Progenitor cell of endocrine pancreas (in vitro differentiated cells): ENCODE measurements at places on chromosomes 5 and 9.

- DNase-seq = no peak
Measured at GRCh38 chr5:14414007-14414406, 167.6 kb upstream of the OTULINL start.

GRCh38 chr9:101324245-101324804, 60.5 kb downstream of the BAAT start:
- no peak for DNase-seq

DNA sequence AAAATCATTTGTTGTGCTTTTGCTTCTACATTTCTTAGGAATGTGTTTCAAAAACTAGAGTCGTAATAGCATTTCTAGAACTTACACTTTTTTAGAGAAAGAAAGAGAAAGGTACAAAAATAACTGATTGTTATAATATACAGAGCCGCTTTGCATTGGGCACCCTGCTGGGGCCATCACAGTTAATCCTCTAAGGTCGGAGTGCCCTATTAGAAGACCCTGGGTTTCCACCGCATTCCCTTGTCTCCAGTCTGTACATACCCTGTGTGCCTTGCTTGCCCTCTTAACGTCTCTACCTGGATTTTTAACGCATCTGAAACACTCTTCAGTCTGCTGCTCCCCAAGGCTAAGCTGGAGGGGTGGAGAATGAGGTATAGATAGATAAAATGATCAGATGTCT, 1.3 kb downstream of the MARVELD2 start:
- no peak for DNase-seq

DNA sequence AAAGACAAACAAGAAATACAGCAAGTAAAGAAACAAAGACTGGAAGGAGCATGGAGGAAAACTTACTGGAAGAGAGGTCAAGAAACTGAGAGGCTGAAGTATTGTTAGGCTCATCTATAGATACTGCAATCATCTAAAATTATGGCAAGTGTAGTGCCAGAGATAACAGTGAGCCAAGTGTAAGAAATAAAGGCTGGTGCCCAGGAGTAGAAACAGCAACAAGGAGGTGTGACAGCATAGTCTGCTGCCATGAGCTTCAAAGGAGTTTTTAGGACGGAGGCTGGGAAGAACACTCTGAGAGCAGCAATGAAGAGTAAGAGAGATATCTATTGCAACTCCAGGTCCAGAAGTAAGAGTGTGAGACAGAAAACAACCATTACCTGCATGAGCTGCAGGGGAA, 60.5 kb downstream of the MEGF9 start:
- DNase-seq = no peak

DNA sequence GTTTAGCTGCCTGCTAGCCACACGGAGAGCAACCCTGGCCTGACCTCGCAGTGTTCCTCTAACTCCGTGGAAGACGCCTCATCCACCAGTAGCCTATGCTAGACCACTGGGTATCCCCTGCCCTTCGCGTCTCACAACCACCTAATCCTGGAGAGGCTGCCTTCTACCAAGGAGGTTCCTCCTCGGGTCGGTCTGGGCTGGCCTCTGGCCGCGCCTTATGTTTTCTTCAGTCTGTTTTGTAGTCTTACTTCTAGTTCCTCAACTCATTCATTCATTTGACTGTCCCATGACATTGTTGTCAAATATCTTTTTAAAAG, 1.6 kb upstream of the TPM2 start:
- DNase-seq = no peak

DNA sequence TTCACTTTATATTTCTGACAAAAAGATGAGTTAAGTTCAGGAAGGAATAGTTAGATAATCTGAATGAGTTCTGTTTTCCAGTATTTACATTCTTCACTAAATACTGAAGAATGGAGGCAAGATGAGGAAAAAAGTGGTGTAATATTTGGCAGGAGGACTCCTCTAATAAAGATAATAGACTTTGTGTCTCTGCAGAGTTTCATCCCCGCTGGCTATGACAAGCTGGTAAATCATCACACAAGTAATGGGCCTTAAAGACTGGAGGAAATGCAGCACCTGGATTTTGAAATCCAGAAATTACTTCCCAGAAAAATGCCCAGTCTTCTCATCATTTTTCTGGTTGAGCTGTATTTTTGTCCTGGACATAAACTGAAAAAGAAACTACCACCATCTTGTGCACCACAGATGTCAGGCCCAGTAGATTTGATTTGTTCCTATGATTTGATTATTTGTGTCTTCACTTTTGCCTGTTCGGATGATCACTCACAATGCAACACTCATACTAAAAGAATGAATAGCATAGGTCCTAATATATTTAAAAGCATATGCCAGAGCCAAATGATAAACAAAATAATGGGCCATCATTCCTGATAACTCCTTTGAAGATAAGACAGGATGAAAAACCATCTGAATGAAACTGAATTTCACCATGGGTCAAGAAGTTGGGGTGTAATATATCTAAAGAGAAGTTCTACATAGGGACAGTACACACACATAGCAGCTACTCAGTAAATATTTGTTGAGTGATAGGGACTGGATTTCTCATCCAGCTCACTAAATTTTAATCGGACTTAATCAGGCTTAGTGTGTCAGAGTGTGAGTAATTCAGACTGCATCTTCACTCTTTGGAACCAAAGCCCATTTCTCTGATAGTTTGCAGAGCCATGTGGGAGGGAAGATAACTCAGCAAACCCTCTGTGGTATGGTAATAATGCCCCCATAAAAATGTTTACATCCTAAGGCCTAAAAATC, 200.5 kb downstream of the HINT1 start:
- no peak for DNase-seq

DNA sequence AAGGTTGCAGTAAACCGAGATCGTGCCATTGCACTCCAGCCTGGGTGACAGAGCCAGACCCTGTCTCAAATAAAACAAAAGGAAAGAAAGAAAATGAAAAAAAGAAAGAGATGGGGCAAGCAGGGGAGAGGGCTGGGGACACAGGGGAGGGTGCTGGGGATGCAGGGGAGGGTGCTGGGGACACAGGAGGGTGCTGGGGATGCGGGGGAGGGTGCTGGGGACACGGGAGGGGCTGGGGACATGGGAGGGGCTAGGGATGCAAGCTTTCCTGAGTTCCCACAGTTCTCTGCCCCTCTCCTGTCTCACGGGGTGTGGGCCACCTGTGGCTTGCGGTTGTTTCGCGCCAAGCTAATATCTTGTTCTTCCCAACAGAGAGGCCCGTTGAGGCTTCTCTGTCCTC, 7.2 kb downstream of the PDCD6 start:
- DNase-seq = no peak

DNA sequence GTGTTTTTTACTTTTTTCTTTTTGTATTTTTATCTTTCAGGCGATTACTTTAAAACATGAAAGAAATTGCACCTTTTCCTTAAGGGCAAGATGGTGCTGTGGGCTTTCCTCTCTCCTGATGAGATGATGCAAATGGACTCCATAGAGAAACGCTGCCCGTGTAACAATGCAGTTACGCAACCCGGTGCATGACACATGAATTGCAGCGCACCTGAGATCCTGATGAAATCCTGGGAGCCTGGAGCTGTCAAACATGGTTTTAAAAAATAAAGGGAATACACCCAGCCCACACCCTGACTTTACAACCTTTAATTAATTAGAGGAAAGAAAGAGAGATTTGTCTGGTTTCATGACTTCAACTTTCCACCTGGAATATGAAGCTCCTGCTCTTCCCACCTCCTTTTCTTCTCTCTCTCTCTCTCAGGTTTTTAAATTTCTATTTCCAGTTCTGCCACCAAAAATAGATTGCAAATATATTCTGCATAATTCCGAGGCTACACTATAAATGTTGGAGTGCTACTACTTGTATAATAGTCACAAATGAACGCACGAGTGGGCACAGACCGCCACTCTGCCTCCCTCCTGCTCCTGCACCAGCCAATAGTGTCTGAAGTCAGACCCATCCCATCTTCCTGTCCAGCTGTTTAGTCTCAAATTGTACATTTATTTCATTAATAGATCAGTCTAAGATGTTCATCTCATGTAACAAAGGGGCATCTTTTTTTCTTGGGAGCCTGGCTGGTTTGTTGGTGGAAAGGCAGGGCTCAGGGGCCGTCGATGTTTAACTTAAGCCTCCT, 179.1 kb downstream of the AUH start:
- DNase-seq = no peak

DNA sequence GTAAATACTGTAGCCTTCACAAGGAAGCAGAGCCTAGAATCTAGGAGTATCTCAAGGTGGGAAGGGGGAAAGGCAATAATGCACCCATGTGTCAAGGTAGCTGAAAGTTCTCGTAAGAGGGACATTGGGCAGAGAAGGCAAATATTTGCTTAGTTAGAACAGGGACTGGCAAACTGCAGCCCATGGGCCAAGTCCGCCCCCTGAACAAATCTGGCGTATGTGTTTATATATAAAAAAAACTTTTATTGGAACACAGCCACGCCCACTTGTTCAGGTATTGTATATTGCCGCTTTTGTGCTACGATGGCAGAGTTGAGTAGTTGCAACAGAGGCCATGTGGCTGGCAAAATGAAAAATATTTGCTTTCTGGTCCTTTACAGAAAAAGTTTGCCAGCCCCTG, 16.1 kb downstream of the KCNN2 start:
- no peak for DNase-seq

- DNase-seq = no peak
Measured at GRCh38 chr5:139961435-139962157, 81.5 kb downstream of the NRG2 start.

DNA sequence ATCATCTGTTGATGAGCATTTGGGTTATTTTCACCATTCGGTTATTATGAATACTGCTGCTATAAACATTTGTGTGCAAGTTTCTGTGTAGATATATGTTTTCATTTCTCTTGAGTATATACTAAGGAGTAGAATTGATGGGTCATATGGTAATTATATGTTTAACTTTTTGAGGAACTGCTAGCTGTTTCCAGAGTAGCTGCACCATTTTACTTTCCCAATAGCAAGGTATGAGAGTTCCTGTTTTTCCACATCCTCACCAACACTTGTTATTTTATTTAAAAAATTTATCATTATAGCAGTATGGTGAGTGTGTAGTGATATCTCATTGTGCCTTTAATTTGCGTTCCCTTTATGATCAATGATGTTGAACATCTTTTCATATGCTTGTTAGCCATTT, 29.2 kb downstream of the CD14 start:
- DNase-seq = no peak

DNA sequence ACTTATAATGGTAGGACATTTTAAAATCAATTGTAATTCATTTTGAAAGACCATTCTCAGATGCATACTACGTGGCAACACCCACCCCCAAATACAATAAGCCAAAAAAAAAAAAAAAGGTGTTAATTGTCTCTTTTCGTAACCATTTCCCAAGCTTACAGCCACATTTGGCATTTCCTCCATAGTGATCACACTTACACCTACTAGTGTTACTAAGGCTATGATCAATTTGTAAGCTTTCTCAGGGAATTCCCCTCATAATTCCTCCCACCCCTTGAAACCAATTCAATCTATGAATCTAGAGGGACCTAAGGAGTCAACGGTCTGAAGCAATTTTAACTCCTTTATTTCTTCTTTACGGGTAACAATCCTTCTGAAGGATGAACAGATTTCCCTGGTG, 40.1 kb downstream of the NR2F1 start:
- no peak for DNase-seq

- no peak for DNase-seq
Measured at GRCh38 chr9:135241381-135242048, 154.0 kb downstream of the OLFM1 start.

GRCh38 chr9:4822057-4822456, 29.3 kb downstream of the RCL1 start:
- no peak for DNase-seq

GRCh38 chr5:74127381-74128320, 501.7 kb downstream of the ARHGEF28 start:
- DNase-seq = no peak

GRCh38 chr9:110157823-110158664, 49.9 kb downstream of the C9orf152 start:
- DNase-seq = no peak

DNA sequence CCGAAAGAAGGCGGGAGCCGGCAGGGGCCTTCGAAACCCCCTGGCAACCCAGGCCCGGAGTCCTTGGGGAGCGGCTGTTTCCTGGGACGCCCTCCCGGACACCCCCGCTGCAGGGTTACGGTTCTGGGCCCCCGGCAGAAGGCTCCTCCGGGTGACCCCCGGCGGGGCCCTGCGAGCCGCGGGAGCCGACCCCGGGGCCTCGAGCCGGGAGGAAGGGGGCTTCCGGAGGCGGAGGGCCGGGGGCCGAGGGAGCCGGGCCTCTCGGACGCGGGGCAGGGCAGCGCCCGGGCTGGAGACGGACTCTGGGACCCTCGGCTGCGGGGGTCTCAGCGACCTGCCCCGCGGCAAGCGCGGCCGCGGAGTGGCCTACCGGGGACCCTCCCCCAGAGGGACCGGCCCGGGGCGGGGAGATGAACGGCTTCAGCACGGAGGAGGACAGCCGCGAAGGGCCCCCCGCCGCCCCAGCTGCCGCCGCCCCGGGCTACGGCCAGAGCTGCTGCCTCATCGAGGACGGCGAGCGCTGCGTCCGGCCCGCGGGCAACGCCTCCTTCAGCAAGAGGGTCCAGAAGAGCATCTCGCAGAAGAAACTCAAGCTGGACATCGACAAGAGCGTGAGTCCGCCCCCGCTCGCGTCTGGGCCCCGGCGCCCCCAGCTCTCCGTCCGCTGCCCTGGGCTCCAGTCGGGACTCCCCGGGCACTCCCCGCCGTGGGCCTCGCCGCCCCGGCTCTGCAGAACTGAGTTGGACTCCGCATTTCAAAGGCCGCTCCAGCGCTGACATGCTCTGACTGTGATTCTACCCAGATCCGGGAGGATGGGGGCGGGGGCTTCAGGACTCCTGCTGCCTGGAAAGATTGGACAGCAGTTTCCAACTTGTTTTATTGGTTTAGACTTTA, 645 bp downstream of the SAP30L start:
- peak; percentile 39 for DNase-seq

DNA sequence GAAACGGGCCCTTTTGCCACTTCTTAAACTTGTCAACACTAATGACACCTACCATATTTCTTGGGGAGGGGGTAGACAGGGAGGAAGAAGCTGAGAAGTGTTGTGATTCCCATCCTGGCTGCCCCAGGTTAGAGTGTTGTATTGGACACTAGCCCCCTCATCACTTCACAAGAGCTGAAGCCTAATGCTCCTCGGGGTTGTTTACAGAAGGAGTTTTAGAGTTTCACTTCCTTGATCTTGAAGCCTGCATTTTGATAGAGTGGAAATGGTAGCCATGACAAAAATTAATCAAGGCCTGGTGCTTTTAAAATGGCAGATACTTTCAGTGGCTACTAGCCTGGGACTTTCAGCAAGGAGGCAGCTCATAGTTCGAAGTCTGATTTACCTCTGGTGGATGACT, 11.0 kb upstream of the FAM120AOS start:
- DNase-seq = no peak

GRCh38 chr5:179866241-179867078, 7.8 kb upstream of the MRNIP start:
- DNase-seq = no peak

GRCh38 chr9:68825762-68826472, 120.9 kb downstream of the PIP5K1B start:
- no peak for DNase-seq
